Epithelial cell of esophagus (primary cell): ENCODE measurements at places on chromosomes 3 and 15.

DNA sequence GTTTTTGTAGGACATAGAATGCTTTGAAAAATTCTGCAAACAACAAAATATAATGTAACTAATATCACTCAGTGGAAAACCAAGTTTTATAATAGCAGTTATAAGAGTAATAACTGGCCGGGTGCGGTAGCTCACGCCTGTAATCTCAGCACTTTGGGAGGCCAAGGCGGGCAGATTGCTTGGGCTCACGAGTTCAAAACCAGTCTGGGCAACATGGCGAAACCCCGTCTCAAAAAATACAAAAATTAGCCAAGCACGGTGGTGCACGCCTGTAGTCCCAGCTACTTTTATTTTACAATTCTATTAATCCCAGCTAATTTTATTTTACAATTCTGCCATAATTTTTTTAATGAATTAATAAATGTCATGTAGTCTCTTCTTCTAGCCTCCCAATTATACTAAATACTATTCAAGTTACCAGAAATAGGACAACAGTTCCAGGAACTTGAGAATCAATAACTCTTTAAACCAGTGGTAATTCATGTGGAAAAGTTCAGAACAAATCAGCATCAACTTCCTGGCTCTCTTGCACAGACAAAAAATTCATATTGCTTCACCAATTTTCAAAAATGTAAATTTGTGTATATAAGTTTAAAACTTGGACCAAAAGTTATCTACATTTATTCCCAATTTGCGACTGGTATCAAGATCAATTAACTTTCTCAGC is 2.2 kb downstream of the DENND4A start:
- DNase-seq, result no peak

DNA sequence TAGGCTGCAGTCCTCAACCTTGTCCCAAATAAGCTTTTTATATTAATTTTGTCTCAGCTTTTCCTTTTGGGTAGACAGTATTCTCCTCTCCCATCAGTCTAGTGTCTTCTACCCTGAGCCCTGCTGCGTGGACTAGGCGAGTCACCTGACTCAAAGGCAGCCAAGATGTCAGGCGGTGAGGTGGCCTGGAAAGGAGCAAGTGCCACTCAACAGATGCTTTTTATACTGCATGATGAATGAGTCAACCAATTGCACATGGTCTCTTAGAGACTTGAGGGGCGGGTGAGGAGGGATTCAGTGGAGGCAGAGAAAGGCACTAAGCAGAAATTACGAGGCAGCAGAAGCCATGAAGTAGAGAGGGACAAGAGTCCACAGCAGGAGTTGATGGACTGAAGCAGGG is 95.9 kb downstream of the FRMD4B start:
- DNase-seq, result peak; percentile 56

DNA sequence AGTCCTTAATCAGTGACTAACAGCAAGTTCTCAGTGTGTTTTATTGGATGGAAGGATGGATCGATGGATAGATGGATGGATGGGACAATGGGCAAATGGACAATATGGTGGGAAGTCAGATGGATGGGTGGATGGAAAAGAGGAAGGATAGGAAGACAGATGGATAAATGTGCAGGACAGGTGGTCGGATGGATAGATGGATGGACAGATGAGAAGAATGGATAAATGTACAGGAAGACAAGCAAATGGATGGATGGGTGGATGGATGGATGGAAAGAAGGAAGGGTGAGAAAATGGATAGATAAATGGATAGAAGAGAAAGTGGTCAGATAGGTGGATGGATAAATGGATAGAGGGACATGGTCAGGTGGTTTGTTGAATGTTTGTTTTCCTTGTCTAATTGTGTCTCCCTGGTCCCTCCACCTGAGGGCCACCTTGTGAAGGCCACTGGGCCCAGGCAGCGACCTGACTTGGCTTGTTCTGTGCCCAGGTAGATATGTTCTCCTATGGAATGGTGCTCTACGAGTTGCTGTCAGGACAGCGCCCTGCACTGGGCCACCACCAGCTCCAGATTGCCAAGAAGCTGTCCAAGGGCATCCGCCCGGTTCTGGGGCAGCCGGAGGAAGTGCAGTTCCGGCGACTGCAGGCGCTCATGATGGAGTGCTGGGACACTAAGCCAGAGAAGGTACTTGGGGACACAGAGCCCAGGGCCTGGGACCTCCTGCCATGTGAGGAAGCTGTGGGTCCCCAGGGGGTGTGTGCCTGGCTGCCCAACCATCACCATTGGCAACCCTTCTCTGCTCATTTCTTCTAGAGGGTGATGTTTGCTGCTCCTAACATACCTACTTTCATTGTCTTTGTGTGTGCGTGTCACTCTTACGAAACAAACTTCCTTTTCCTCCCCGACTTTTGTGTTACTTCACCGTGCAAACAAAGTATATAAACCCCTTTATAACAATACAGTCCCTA is 137.5 kb downstream of the LRRK1 start:
- no peak for DNase-seq

- DNase-seq, result no peak
Observed at GRCh38 chr3:42843713-42844411, 31.8 kb downstream of the CYP8B1 start.

DNA sequence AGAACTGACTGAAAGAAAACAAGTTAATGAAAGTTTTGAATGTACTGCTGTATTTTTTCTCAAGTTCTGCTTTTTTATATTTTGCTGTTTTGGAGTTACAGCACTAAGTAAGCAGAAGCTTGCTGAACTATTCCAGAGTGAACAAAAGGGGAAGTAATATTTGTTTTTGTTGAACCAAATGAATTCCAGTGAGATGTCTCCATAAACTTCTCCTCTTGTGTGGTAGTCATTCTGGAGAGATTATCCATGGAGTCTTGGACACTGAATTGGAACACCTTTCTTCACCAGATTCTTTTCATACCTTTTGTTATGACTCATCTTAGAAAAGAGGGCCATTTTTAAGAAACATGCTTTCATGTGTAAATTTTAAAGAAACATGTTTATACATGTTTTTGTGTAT is 8.8 kb downstream of the ANKUB1 start:
- DNase-seq, result peak; percentile 67

GRCh38 chr3:148865049-148865448 is at the start of gene CPA3:
CPA3 (plus strand) TSS chr3:148865296; CDS start chr3:148865308, 12 bp downstream.
- no peak for DNase-seq
